ENCODE measurements at places on chromosomes 16 and 17.

DNA sequence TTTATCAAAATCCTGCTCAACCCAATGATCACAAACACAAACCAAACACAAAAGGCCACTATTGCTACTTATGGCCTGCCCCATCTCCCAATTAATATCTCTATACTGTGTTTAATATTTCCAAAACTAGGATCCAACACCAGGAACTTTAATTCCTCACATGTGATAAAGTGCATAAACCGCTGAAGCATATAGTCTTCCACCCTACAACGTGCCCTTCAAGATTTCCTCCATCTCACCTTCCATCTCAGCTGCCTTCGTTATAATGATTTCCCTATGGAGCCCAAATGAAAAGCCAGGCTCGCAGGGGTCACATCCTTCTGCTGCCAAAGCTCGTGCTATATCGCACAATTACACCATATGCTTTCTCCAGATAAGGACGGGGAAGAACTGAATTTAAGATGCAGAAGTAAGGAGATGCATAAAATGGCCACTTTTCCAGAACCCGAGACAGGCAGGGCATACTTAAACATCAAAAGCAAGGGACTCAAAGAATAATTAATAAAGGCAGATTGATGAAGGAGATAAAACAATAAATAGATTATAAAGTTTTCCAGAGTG is 1.8 kb downstream of the MYH10 start:
- no peak for DNase-seq

DNA sequence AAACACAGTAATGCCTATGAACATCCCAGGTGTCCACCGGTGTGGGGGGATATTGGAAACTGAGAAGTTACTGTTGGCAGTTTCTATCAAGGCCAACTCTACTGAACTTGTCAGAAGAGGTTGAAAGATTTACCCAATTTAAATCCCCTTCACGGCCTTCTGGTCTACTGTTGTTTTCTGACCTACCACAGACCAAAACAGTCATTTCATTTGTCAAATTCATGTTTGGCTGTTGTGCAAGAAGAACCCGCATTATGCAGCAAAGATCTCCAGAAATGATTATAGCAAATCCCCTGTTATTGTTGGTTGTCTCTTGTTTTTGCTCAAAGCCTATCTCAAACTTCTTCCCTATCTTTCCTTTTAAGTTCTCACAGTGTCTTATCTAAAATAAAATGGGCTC is 73.1 kb upstream of the MAF start:
- no peak for DNase-seq

DNA sequence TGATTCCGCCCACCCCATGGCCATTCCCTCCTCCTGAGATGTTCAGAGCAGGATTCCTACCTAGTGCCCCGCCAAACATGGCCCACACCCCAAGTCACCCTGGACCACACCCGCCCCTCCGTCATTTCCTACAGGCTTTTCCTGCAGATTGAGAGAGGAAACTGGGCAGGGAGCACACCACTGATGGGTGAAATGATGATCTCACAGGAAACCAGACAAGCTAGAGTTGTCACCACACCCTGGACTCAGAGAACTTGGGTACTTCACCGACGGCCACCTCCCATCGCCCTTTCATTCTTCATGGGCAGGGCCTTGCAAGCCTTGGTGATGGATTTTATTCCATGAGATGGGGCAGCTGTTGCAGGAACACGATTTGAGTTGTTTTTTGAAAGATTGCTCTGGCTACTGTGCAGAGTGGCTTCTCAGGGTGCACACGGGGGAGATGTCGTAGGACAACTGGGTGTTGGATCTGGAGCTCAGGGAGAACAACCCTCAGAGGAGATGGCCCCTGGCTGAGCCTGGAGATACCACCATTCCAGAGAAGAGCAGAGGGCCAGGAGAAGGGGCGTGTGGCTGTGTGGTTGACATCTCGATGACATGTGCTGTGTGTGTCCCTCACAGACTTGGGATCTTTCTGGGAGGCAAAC is 7.4 kb upstream of the B9D1 start:
- DNase-seq = no peak

- no peak for DNase-seq
These were observed 8.0 kb downstream of the RNF157 start for GRCh38 chr17:76232342-76232741.

- DNase-seq = no peak
These were observed 319.2 kb downstream of the SOX9 start for GRCh38 chr17:72439893-72440502.

DNA sequence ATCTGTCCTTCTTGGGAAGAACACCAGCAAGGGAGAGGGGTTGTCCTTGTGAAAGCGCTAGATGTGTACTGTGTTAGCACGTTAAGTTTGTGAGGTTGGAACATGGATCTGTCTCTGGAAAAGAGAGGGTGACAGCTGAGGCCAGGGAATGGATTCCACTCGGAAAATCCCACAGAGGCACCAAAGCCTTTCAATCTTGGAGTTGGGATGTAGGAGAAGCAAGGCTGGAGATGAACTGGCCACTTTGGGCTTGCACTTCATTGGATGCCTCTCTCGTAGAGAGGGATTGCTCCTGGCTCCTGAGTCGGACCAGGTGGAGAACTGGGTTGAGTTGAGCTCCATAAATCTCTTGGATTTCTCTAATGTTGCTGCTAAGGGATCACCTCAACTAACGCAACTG is 67.2 kb downstream of the CCDC182 start:
- no peak for DNase-seq

DNA sequence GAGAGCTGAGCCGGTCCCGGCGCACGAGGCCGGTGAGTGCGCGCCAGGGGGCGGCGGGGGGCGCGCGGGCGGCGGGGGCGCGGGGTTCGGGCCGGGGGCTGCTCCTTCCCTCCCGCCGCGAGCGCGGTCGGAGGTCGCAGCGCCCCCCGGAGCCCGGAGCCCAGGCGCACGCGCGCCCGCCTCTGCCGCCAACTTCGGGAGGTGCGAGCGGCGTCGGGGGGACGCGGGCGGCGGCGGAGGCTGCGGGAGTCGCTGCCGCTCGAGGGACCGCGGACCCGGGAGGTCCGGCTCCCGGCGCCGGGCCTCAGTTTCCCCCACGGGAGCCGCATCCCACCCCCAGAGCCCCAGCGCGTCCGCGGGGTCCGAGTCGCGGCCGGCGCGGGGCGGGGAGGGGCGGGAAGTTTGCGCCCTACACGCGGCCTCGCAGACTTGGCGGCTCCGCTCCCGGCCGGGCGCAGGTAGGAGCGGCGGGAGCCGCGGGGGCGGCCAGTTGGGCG is at the start of gene PRR35:
Gene PRR35 (plus strand): TSS at position 191 of the 497 bp plus-strand sequence. CDS start 2,901 bp downstream, outside the sequence.
- DNase-seq = no peak

- DNase-seq = no peak
These were observed 17.1 kb downstream of the SPG7 start for GRCh38 chr16:89525146-89525913.

- DNase-seq = no peak
These were observed 33.1 kb downstream of the ZNF423 start for GRCh38 chr16:49822649-49823370.

DNA sequence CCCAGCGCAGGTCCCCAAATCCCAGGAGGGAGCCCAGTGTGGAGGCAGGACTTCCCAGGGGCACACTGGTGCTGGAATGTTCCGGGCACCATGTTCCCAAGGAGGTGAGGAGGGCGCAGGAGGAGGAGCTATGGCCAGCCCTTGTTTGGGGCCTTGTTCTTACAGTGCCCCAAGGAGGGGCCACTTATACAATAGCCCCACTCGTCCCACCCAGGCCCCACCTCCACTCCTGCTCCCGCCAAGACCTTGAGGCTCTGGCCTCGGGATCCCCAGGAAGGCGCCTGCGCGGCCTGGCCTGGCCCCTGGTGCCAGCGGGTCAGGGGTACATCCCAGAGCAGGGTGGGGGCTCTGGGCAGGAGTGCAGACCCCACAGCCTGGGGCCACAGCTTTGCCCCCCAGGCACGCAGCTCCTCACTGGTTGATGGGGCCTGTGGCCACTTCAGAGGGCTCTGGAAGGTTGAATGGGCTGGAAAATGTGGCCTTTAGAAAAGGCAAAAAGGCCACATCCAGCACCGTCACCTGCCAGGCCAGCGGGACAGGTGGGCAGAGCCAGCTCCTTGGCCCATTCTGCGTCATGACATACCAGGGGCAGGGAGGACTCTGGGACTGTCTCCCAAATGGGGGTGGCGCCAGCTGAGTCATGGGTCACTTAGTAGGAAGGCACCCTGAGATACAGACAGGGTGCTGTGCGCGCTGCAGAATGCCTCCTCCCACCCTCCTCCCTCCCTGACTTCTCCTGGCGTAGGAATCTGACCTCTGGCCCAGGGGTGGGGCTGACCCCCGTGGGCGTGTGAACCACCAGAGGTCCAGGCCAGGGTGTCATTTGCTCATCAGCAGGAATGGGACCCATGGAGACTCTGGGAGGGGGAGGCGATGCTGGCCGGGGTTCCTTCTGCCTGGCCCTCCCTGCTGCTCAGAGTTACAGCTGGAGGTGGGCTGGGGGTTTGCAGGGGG is 32.3 kb upstream of the PVALEF start:
- DNase-seq = no peak

GRCh38 chr17:50248255-50248654 is 26.0 kb upstream of the TMEM92 start:
- DNase-seq = no peak

- no peak for DNase-seq
These were observed 973 bp downstream of the SLC7A6 start for GRCh38 chr16:68265078-68265920.

DNA sequence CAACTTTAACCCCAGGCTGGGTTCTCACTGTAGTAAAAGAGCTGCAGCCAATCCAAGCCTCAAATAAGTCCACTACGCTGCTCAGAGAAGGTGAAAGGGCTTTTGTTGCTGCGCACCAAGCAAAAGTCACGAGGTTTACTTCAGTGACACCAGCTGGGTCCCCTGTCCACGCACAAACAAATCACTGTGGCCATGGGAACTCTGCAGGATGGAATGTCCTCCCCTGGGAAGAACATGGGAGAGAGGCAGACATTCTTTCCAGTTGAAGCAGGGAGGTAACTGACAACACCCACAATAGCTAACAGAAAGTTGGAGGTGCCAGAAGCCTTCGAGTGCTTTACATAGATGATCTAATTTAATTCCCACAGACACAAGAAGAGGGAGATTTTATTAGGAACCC is 181.9 kb downstream of the PMP22 start:
- no peak for DNase-seq

GRCh38 chr16:14608111-14608566 is 21.9 kb downstream of the PARN start:
- DNase-seq = no peak

- DNase-seq = no peak
These were observed 387.1 kb downstream of the HS3ST4 start for GRCh38 chr16:26078716-26079355.

DNA sequence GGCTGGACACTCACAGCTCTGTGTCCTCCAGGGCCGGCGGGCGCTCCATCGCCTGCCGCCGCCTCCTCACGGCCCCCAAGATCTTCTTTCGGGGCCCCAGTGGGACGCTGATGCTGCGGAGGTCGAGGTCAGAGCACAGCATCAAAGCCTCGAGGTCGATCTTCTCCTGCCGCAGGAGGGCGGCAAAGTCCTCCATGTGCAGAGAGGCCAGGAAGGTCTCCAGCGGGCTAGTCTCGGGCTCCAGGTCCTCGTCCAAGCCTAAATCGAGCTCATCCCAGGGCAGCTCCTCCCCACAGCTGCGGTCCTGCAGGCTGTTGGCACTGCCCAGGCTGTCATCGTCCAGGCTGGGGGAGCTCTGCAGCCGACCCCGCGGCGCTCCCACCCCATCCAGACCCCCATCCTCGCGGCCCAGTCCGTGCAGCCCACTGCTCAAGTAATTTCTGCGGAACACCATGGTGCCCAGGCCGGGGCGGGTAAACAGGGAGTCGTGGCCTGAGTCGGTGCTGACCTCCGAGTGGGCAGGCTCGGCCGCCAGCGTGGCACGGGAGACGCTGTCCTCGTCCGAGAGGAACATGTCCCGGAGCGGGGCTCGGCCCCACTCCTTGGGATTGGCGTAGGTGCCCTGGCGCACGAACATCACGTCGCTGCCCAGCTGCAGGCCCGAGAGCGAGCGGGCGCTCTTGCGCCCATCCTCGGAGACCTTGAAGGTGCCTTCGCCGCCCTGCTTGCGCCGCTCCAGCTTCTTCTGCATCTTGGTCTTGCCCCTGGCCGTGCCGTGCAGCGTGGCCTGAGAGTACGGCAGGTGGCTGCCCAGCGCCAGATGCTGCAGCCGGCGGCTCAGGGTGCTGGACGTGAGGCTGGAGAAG is 3.4 kb downstream of the USH1G start:
- no peak for DNase-seq

GRCh38 chr17:42281571-42282096 is 5.4 kb upstream of the STAT5B start:
- no peak for DNase-seq

DNA sequence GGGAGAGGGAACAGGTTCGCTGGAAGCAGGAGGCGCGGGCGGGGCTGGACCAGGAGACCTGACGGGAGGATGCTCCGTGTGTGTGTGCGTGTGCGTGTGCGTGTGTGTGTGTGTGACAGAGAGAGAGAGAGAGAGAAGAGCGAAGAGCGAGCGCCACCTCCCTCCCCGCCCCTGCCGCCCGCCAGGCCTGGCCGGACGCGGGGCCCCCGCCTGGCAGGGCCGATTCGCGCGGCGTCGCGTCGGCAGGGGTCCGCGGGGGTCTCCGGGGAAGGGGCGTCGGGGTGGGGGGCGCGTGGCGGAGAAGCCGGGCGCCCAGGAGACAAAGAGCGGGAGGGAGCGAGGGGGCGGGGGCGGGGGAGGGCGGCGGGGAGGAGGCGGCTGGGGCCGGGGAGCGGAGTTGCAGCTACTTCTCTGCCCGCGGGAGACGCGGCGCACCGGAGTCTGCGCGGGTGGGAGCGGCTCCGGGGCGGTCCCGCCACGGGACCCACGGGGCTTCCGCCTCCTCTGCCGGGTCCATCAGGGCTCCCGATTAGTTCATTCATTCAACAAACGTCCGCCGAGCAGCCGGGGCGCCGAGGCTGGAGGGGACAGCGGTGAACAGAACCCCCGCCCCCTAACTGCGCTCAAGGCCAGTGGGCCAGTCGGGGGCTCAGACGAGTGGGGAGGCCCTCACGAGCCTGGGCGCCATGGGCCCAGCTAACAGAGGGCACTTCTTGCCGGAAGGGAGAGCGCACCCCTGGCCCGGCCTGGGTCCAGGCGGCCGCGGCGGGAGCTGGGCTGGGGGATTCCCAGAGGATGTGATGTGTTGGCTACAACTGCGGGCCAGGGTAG is at the start of gene SAMD14:
Gene SAMD14 (minus strand): TSS at position 433 of the 831 bp plus-strand sequence. CDS start 5,201 bp downstream, outside the sequence.
- DNase-seq = no peak

GRCh38 chr17:3005696-3006095 is 57.7 kb downstream of the OR1D5 start:
- DNase-seq = no peak

- peak; percentile 64 for DNase-seq
These were observed 9.2 kb downstream of the SP2 start for GRCh38 chr17:47905221-47905733.

All from occipital lobe (tissue), 3 donors.